Neural crest cell (in vitro differentiated cells): ENCODE measurements at places on chromosomes 2 and 18. TPM values are rescaled to one million over a fixed set of nuclear protein-coding genes. Genes with fewer than 3 reads are reported as not detected.

- H3K4me1 ChIP-seq, result peaks cover 20% of the 10 kb centered on the region
- H3K27me3 ChIP-seq, result no peaks in the 10 kb centered on the region
- no peak for DNase-seq
Observed at GRCh38 chr2:113977660-113978523, 88.0 kb downstream of the ACTR3 start.

DNA sequence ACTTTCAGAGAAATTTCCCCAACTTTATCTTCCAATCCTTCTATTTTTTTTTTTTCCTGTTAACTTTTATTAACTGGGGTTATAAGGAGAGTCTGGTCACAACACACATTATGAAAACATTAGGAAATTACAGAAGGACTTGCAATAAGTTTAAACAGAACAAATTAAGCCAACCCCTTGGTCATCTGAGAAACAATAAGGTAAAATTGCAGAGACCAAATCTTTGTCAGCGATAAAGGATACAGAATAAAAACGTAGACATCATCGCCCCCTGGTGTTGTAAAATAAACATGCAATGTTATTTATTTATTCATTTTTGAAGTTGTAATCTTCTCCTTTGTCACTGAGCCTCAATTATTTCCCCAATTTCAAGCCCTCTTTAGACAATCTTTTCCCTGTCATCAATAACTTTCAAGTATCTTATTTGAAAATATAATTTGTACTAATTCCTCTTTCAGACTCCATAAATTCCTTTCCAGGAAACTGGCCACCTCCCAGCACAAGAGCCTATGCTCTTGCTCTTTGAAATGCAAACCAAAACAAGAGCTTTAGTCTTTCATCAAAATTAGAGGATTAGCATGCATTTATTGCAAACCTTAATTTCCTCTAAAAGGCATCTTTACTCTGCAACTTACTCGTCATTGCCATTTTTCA lies 19.5 kb downstream of the G6PC2 start:
- H3K36me3 ChIP-seq, result peaks cover 2% of the 10 kb centered on the region
- no peak overlapping the region for H3K4me3 ChIP-seq
- H3K27me3 ChIP-seq, result no peaks in the 10 kb centered on the region
- DNase-seq, result no peak
- no peaks in the 10 kb centered on the region for H3K4me1 ChIP-seq

DNA sequence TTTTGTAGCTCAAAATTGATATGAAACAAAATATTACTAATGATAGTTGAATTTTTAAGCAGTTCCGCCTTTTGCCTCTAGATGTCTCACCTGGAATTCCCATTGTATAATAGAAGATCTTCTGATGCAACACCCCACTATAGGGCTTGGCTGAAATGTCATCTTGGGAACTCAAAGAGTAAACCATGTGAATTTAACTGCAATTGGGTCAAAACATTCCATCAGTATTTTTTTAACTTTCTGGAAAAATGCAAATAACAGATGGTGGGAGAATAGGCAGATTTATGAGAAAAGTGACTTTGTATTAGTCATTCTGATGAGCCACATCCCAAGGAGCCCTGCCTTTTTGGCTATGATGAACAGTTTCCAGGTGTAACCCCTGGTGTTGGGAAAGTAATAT lies 489.9 kb downstream of the NYAP2 start:
- no peak overlapping the region for H3K27ac ChIP-seq
- peak; percentile 5 for DNase-seq

DNA sequence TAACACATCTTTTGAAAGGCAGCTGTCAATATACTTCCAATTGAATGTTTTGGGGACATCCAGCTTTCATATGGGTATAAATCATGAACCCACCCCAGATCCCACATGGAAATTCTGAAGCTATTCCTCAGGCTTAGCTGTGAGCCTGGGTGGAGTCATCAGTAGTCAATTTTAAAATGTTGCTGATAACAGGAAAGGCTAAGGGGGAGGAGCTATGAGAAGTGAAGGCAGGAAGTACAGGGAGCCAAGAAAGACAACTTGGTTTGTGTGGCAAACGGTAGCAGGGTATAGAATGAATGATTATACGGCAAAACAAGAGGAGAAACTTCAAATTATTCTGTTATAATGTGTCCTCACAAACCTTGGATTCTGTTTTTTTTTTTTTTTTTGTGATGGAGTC lies 108.6 kb downstream of the QPCT start:
- peaks cover 4% of the 10 kb centered on the region for H3K4me1 ChIP-seq
- DNase-seq, result no peak
- H3K27me3 ChIP-seq, result peaks cover 3% of the 10 kb centered on the region
- no peak overlapping the region for H3K27ac ChIP-seq

GRCh38 chr2:67515538-67515937 lies 118.4 kb downstream of the ETAA1 start:
- peaks cover 4% of the 10 kb centered on the region for H3K36me3 ChIP-seq
- no peak overlapping the region for H3K4me3 ChIP-seq
- DNase-seq, result no peak
- no peaks in the 10 kb centered on the region for H3K27me3 ChIP-seq
- no peak overlapping the region for H3K27ac ChIP-seq
- H3K4me1 ChIP-seq, result no peaks in the 10 kb centered on the region

GRCh38 chr18:59719544-59720181 lies 22.4 kb upstream of the CCBE1 start:
- no peak for DNase-seq
- peaks cover 8% of the 10 kb centered on the region for H3K4me1 ChIP-seq
- no peak overlapping the region for H3K27ac ChIP-seq

DNA sequence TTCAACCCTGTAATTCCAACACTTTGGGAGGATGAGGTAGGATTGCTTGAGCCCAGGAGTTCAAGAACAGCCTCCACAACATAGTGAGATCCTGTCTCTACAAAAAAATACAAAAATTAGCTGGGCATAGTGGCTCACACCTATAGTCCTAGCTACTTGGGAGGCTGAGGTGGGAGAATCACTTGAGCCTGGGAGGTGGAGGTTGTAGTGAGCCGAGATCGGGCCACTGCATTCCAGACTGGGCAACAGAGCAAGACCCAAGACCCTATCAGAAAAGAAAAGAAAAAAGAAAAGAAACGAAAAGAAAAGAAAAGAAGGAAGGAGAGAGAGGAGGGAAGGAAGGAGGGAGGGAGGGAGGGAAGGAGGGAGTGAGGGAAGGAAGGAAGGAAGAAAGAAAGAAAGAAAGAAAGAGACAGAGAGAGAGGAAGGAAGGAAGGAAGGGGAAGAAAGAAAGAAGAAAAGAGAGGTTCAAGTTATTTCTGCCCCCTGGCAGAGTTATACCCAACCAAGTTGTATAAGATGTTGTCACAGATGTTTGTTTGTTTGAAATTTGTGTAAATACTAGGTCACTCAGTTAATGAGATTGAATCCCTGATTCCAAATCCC lies 3.9 kb upstream of the PKDCC start:
- H3K27me3 ChIP-seq, result peaks cover 3% of the 10 kb centered on the region
- no peak for DNase-seq
- H3K4me3 ChIP-seq, result peak overlapping the region; percentile 96

Gene TTN
- under 0.01 TPM in 2 replicates for total RNA-seq

Gene EPB41L3
- 12.4 and 13.1 TPM in 2 replicates for total RNA-seq
